ENCODE measurements at places on chromosomes 2 and 18. TPM values are rescaled to one million over a fixed set of nuclear protein-coding genes. Genes with fewer than 3 reads are reported as not detected.

GRCh38 chr2:133078667-133079411 is 408.8 kb upstream of the LYPD1 start:
- no peak for DNase-seq

The PRSS56 gene
- polyA plus RNA-seq = 1.3 TPM

DNA sequence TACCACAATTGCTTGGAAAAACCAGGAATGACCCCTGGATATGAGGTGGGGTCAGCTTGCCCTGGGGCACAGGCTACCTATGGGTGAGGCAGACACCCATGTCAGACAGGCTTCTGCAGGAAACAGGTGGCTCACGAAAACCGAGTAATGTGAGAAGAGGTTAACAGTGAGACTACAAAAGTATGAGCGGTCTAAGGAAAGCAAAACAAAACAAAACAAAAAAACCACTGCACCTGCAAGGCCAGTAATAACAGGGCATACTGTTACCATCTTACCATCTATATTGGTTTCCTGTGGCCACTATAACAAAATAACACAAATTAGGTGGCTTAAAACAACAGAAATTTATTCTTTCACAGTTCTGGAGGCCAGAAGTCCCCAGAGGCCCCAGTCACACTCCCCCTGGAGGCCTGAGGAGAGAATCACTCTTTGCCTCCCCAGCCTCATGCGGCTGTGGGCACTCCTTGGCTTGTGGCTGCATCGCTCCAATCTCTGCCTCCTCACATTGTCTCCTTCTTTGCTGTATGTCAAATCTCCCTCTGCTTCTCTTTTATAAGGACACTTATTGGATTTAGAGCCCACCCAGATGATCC is 86.6 kb upstream of the EPC2 start:
- no peak for DNase-seq

DNA sequence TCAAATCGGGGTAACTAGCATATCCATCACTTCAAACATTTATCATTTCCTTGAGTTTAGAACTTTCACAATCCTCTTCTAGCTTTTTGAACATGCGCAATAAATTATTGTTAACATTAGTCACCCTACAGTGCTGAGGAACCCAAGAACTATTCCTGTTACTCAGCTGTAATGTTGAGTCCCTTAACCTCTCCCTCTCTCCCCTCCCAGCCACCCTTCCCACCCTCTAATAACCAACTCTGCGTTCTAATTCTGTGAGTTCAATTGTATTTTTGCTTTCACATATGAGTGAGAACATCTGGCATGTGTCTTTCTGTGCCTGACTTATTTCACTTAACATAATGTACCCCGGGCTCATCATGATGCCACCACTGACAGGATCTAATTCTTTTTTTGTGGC is 78.6 kb upstream of the RANBP2 start:
- DNase-seq = no peak

DNA sequence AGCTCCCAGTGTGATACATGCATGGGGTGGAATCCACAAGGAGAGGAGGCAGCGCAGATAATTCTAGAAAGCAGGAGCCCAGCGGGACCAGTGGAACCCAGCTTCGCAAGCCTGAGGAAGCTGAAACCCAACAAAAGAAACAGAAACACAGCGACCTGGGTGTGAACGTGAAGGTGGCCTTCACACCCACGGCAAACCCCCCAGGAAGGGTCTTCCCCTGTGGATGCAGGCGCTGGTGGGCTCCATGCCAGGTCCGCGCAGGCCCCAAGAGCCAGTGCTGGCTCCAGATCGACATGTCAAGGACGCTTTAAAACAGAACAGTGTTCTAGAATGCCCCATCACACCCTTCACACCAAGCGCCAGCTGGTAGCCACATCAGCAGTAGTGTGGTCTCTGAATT is 22.1 kb downstream of the KIF1A start:
- DNase-seq = no peak

DNA sequence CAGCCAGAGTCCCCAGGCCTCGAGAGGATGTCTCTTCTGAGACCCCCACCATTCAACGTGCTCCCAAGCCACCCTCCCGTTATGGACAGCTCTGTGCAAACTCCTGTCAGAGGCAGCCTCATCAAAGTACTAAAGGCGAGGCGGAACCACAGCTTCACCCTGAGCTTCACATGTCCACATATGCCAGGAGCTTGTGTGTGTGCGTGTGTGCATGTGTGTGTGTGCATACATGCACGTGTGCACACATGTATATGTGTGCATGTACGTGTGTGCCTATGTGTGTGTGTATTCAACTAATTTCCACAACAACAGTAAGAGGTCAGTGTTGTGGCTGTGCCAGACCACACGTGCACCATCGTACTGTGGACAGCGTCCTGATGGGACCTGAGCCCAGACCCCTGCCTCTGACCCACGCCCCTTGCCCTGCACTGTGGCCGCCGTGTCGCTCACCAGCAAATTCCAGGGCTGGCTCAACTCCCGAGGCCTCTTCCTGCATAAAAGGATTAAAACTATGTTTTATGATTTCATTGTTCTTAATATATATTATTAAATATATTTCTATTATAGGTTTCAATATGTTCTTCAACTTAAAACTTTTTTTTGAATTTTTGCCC is 444.8 kb downstream of the EIPR1 start:
- DNase-seq = no peak

DNA sequence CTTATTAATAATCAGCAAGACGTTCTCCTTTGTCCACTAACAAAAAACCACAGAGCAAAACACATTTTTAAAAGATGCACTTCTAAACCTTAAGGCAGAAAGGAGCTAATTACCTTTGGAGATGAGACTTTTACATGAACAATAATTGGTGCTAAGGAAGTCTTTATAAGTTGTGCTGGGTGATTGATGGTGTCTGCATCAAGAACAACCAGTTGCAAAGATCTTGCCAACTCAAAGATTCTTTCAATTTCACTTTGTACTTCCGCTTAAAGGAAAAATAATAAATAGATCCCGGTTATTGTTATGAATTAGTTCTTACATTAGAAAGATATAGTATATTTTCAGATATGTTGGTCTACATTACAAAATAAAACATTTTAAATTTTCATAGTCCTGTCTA is 26.9 kb upstream of the ARL5A start:
- DNase-seq = no peak

DNA sequence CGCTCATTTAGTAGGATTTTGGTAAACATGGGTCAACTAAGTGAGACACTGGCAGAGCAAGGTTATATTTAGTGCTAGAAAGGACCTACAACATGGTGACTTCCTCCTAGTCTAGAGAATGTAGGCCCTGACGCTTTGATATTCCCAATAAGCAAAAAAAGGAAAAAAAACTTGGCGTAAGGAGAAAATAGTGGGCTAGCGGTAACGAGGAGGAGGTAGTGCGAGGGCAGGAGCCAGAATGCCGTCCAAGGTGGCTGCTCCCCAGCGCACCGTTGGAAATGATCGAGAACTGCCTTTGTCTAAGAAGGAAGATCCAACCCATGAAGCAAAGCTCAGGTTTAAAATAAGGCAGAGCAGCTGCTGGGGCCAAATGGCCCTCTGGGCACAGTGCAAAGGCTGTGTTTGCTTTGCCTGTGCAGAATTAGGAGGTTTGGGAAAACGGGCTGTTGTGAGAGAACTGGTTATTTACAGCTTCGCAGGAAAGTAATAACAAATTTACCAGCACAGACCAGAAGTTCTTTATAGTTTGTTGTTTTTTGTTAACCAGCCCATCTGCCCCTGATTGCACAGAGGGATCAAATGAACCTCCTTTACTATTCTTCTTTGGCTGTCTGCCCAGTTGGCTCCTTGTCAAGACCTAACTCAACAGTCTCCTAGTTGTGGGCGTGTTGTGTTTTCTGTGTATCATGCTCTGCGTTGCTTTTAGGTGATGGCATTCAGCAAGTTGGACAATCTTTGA is 86.6 kb downstream of the ITGB1BP1 start:
- DNase-seq = peak; percentile 71

DNA sequence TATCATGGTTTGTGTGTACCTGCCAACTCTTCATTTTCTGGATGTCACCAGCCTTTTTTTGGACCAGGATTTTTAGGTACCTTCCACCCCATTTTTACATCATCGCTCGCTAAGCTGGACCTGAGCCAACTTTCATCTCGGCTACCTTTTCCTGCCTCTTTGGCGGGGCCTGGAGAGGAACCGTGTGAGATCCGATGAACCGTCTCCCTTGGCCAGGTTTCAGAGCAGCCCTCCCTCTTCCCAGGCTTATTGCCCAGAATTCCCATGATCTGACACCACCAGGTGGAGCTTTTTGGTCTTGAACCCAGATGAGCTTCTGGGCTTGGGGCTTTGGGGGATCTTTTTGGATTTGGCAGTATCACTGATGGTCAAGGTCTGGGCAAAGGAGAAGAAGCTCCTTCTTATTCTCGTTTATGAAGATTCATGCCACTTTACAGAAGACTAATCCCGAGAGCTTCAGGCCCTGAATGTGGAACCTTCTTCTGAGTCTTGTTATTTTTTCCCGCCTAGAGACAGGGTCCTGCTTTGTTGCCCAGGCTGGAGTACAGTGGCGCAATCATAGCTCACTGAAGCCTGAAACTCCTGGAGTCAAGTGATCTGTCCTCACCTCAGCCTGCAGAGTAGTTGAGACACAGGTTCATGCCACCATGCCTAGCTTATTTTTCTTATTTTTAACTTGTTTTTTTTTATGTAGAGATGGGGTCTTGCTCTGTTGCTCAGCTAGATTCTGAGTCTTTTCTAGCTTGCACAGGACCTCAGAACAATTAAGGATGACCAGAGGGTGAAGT is 50.4 kb downstream of the GATA6 start:
- no peak for DNase-seq

- DNase-seq = no peak
Measured at GRCh38 chr18:75068682-75069435, 140.1 kb downstream of the PTGR3 start.

DNA sequence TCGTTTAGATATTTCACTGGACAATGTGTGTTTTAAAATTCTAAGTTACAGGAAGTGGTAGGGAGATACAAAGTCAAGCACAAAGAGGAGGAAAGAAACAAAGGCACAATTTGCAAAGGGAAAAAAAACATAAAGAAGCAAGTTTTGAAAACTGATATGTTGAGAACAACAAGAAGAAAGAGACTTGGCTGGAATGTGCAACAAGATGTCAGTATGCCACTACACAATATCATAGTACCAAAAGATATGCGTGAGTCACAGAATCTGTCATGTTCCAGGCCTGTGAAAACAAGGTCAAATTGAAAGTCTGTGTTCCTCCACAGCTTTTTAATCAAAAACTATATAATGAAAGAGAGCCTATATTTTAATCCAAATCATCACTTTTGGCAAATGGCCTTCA is 12.0 kb downstream of the EXOC6B start:
- no peak for DNase-seq

The TTR gene
- 12.4 TPM for polyA plus RNA-seq

GRCh38 chr2:209525834-209526281 is 102.0 kb downstream of the MAP2 start:
- DNase-seq = peak; percentile 70
